ENCODE measurements at places on chromosomes 16 and 17.

DNA sequence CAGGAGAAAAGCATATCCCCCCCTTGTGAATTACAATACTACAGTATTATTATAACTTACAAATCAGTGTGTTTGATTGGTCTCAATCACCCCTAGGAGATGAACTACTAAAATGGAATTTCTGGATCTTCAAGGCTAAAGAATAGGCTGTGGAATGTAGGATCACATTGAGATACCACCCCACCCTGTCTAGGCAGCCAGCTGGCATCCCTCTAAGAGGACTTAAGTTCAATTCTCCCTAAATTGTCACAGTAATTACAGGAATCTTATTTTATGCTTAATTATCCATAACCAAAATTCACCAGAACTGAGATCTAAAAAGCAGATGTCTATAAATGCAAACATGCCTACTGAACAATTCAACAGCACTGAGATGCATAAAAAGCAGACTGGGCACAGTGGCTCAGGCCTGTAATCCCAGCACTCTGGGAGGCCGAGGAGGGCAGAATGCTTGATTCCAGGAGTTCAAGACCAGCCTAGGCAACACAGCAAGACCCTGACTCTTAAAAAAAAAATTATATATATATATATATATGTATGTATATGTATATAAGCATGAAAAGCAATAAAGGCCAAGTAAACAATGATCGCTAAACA is 12.0 kb downstream of the AP1G1 start:
- peaks cover 25% of the 10 kb centered on the region for H3K4me1 ChIP-seq
- H3K27me3 ChIP-seq = no peaks in the 10 kb centered on the region
- peaks cover 24% of the 10 kb centered on the region for H3K36me3 ChIP-seq
- H3K27ac ChIP-seq = no peak overlapping the region
- no peak for DNase-seq

DNA sequence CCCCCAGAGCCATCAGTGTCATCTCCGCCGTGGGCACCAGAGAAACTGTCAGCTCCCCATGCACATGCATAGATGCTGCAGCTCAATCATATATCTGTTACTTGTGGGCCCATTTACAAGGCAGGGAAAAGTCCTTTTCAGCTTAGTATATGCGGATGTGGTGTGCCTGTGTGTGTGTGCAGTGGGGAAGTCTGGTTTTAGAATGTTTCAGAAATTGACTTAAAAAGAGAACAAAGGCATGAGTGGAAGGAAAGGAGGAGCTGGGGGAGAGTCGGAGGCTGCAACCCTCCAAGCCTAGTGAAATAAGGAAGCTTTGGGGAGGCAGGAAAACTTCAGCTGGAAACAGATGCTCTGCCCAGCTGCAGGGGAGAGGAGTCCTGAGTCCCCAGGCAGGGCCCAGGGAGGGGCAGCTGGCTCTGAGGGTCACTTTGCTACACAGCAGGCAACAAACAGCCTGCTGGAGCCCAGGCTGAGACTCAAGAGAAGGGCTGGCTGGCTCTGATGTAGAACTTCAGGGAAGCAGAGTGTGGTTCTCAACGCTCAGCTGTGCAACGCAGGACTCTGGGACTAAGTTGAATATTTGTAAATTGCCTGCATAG is 11.1 kb upstream of the CD300LD start:
- no peaks in the 10 kb centered on the region for H3K36me3 ChIP-seq
- no peak for DNase-seq
- peak overlapping the region; percentile 25 for H3K4me3 ChIP-seq
- H3K27ac ChIP-seq = peak overlapping the region; percentile 42
- H3K4me1 ChIP-seq = peaks cover 8% of the 10 kb centered on the region

DNA sequence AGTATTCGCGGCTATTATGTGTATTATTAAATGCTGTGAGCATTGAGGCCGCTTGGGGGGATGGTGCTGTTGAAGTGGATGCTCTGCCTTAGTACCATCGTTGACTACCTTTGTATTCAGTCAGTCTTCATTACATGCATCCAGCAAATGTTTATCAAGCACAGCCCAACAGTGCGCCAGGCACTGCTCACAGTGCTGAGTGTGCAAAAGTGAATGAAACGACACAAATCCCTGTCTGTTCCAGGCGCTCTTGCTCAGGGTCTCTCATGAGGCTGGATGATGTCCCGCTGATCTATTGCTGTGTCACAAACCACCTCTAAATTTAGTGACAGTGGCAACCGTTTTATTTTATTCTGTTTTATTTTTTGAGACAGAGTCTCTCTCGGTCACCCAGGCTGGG is 53.8 kb downstream of the OTOA start:
- no peak overlapping the region for H3K4me3 ChIP-seq
- DNase-seq = no peak
- H3K27ac ChIP-seq = no peak overlapping the region
- no peaks in the 10 kb centered on the region for H3K36me3 ChIP-seq
- no peaks in the 10 kb centered on the region for H3K27me3 ChIP-seq

GRCh38 chr17:32493571-32493970 is 6.8 kb downstream of the CDK5R1 start:
- no peak for DNase-seq
- no peaks in the 10 kb centered on the region for H3K27me3 ChIP-seq
- no peak overlapping the region for H3K4me3 ChIP-seq

- H3K27me3 ChIP-seq = peaks cover under 1% of the 10 kb centered on the region
- H3K4me1 ChIP-seq = no peaks in the 10 kb centered on the region
- H3K36me3 ChIP-seq = no peaks in the 10 kb centered on the region
- no peak overlapping the region for H3K27ac ChIP-seq
These were observed 33.1 kb downstream of the NECAB2 start for GRCh38 chr16:84000989-84001642.

- no peak for DNase-seq
- H3K27ac ChIP-seq = no peak overlapping the region
These were observed 30.1 kb upstream of the GAA start for GRCh38 chr17:80071116-80071841.

GRCh38 chr17:2723505-2723996 is 12.0 kb upstream of the CLUH start:
- H3K27ac ChIP-seq = no peak overlapping the region
- H3K36me3 ChIP-seq = no peaks in the 10 kb centered on the region
- H3K27me3 ChIP-seq = peaks cover 14% of the 10 kb centered on the region
- peak overlapping the region; percentile 34 for H3K4me3 ChIP-seq
- no peaks in the 10 kb centered on the region for H3K4me1 ChIP-seq

- no peak overlapping the region for H3K27ac ChIP-seq
- no peaks in the 10 kb centered on the region for H3K4me1 ChIP-seq
- no peaks in the 10 kb centered on the region for H3K36me3 ChIP-seq
- H3K4me3 ChIP-seq = no peak overlapping the region
These were observed 148.5 kb downstream of the CEP112 start for GRCh38 chr17:66043419-66043818.

- no peak for DNase-seq
- H3K4me1 ChIP-seq = peaks cover under 1% of the 10 kb centered on the region
- no peaks in the 10 kb centered on the region for H3K27me3 ChIP-seq
- no peaks in the 10 kb centered on the region for H3K36me3 ChIP-seq
These were observed 466 bp downstream of the WDR90 start for GRCh38 chr16:649631-650030.

DNA sequence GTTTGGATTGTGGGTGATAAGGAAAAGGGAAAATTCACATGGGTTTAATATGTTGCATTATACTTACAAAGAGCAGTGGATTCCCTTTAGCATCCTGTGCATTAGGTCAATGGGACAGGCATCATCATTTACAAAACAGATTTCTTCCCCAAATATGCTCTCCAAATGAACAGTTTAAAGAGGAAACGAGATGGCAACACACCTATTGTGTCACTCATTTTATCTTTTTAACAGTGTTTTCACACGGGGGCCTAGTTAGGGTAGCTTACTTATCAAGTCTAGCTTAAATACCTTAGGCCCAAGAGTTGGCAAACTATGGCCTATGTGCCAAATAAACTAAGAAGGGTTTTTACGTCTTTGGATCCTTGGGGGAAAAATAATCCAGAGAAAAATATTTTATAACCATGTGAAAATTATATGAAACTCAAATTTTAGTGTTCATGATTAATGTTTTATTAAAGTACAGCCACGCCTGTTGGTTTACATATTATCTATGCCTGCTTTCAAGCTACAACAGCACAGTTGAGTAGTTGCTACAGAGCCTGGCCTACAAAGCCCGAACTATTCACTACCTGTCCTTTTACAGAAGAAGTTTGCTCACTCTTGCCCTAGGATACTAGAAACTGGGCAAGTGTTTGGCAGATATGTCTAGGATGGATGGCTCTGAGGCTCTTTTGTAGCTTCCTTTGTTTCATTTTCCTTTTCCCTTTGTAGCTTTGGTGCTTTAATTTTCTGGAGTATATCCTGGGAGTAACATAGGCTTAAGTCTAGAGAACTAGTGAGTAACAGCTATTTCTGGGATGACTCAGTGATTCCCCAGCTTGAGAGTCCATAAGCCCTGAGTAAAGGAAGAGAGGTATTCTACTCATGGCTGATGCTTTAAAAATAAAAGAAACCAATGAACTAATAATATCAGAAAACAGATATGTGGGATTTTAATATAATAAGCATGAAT is 12.4 kb downstream of the NUP93 start:
- peaks cover 17% of the 10 kb centered on the region for H3K4me1 ChIP-seq
- no peak overlapping the region for H3K27ac ChIP-seq
- H3K4me3 ChIP-seq = no peak overlapping the region

DNA sequence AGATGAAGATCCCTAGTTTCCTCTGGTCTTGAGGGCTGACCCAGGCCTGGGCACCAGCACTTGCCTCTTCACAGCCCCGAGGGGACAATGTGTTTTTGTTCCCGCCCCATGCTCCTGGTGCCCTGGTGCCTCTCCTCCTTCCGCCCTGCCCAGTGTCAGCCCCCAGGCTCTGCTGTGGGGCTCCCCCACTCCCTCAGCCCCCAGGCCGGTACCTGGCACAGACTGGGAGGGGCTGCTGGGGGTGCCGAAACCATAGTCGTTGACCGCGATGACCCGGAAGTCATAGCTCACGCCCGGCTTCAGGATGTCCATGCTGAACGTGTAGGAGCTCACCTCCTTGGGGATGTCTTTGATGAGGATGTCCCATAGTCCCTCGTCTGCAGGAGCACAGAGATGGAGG is 40.5 kb upstream of the CDC42EP4 start:
- no peak for DNase-seq
- H3K4me1 ChIP-seq = no peaks in the 10 kb centered on the region
- H3K36me3 ChIP-seq = no peaks in the 10 kb centered on the region
- no peaks in the 10 kb centered on the region for H3K27me3 ChIP-seq
- H3K27ac ChIP-seq = no peak overlapping the region

DNA sequence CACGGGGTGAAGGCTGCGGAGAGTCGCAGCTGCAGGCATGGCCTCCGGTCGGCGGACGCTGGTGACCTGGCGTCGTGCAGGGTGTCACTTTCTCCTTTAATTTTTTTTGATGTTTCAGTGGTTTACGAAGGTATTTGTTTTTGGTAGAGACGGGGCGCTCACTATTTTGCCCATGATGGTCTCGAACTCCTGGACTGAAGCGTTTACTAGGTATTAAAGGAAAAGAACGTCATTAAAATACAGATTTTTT is 17.1 kb downstream of the ZNF213 start:
- peak overlapping the region; percentile 71 for H3K4me3 ChIP-seq
- no peaks in the 10 kb centered on the region for H3K36me3 ChIP-seq
- H3K27me3 ChIP-seq = peaks cover 28% of the 10 kb centered on the region
- peak overlapping the region; percentile 85 for H3K27ac ChIP-seq

- peaks cover 35% of the 10 kb centered on the region for H3K36me3 ChIP-seq
- H3K27ac ChIP-seq = peak overlapping the region; percentile 52
- peaks cover 37% of the 10 kb centered on the region for H3K4me1 ChIP-seq
These were observed 587 bp upstream of the CDK5R1 start for GRCh38 chr17:32486111-32486700.

DNA sequence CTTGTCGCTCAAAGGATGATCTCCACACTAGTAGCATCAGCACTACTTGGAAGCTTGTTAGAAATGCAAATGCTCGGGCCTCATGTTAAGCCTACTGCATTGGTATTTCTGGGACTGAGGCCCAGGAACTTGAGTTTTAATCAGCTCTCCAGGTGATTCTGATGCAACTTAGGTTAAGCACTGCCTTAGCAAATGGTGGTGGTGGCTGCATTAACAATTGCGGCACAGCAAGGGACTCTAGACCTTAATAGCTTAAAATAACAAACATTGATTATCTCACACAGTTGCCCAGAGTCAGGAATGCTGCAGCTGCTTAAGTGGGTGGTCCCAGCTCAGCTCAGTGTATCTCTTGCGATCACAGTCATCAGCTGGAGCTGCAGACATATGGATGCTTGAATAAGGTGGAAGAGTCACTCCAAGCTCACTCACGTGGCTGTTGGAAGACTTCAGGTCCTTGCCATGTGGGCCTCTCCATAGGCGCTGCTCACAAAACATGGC is 25.8 kb downstream of the HS3ST3A1 start:
- peaks cover 9% of the 10 kb centered on the region for H3K27me3 ChIP-seq
- no peaks in the 10 kb centered on the region for H3K4me1 ChIP-seq
- H3K36me3 ChIP-seq = no peaks in the 10 kb centered on the region
- no peak overlapping the region for H3K27ac ChIP-seq
- no peak overlapping the region for H3K4me3 ChIP-seq

GRCh38 chr17:51203838-51204237 is 37.6 kb downstream of the NME2 start:
- peaks cover 6% of the 10 kb centered on the region for H3K4me1 ChIP-seq
- no peak overlapping the region for H3K27ac ChIP-seq
- no peak for DNase-seq
- H3K27me3 ChIP-seq = no peaks in the 10 kb centered on the region
- peaks cover 38% of the 10 kb centered on the region for H3K36me3 ChIP-seq

- peak; percentile 48 for DNase-seq
- no peaks in the 10 kb centered on the region for H3K36me3 ChIP-seq
- H3K27ac ChIP-seq = peak overlapping the region; percentile 85
These were observed 52.8 kb upstream of the TOB1 start for GRCh38 chr17:50918933-50919296.

All from T-helper 2 cell treated with Interferon-gamma antibody and Interleukin-4, amounts not matched to agents 5 μg/mL and 100 μg/mL, for 36 hours (primary cell).